Caudate nucleus (tissue), 63 donors: ENCODE measurements at places on chromosomes 3 and 15.
A peak's percentile ranks its signal among the peaks of the same experiment; 100 is the strongest.

DNA sequence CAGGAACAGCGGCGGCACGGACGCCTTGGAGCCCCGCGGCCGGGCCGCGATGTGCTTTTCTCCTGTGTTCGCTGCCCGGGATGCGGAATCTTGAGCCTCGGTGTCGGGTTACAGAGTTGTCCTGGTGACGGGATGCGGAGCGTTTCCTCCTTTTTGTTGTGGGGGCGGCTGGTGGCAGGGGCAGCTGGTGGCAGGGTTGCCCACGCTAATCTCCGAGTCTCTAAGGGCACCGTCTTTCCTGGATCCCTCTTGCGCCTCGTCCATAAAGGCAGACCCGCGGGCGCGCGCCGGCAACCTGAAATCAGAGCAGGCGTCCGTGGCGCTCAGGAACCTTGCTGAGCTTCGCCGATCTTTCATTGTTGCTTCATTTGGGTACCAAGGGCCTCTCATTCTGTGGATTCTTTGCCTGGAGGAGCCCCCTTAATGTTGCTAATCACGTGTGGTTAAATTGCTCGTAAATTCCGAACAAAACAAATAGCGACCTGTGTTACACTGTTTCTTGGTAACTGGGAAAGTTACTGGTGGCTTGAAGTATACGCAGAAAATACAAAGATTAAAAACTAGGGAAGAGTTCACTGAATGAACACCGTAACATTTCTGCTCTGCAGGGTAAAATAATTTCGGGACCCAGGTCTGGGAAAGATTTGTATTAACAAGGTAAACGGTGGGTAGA, 844 bp upstream of the PFN2 start:
- peak; percentile 74 for DNase-seq

GRCh38 chr3:182124187-182124586, 412.5 kb downstream of the SOX2 start:
- no peak for DNase-seq

DNA sequence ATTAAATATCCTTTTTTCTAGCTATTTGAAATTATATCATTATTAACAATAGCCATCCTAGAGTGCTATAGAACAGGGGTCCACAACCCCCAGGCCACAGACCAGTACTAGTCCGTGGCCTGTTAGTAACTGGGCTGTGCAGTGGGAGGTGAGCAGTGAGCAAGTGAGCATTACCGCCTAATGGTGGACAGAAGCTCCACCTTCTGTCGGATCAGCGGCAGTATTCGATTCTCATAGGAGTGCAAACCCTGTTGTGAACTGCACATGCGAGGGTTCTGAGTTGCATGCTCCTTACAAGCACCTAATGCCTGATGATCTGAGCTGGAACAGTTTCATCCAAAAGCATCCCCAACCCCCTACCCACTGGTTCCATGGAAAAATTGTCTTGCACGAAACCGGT, 11.7 kb downstream of the CLDN16 start:
- no peak for DNase-seq

- DNase-seq: no peak
Measured at GRCh38 chr3:133295944-133296917, 103.6 kb upstream of the BFSP2 start.

- no peak for DNase-seq
Measured at GRCh38 chr3:183664913-183665381, 29.5 kb downstream of the KLHL24 start.

GRCh38 chr3:8641472-8641871, 3.1 kb downstream of the SSUH2 start:
- DNase-seq: no peak

DNA sequence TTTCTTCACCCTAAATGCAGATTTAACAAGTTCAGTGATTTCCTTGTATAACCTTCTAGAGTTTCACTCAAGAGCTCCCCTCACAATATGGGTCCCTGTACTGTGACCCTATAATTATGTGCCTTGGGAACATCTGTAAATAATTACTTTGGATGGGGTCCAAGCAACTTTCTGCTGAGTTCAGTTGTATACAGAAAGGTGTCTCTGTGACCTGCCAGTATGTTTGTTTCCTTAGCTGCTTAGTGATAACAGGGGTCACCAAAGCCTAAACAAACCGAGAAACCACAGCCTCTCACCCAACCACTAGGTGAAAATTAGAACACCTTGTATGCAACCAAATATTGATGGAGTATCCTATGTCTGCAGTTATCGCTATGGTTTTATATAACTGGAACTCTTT, 29.8 kb upstream of the SLC25A36 start:
- no peak for DNase-seq

DNA sequence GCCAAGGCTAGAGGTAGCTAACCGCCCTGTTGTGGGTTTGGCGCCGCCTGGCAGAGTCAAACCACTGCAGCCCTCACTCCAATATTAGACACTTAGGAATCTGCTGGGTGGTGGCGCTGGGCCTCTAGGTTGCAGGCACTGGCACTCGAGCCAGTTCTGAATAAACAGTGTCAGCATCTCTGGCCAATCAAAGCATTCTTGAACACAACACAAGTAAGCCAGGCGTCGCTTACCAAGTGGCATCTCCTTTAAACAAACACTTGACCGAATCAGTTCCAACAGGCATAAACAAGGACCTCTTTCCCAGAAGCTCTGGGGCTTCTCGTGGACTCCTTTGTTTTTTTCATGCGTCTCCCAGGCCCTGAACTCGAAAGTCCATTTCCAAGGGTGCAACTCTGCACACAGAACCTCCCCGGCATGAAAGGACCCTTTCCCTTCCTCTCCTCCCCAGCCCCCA, 82.3 kb downstream of the LRIG1 start:
- peak; percentile 51 for DNase-seq

GRCh38 chr15:36742696-36743095, 163.3 kb downstream of the CDIN1 start:
- DNase-seq: no peak

DNA sequence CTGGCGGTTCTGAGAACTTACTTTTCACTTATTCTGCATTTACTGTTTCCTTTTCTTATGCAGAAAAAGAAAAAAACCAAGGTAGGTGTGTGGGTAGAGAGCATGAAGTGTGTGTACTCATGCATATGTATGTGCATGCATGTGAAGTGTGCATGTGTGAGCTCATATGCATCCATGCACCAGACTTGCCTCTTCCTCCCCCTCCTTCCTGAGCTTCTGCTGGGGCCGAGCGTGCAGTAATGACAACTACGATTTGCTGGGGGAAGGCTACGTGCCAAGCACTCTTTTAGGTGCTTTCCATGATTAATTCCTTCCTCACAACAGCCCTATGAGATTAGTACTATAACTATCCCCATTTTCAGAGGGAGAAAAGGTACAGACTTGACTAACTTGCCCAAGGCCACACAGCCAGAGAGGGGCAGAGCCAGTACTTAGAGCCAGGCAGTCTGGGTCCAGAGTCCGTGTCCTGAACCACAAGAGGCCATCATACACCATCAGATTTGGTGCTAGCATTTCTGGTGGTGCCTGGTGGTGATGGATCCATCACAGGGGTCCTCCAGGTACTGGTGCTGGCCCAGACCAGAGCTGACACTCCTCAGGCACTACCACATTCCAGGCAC, 46.7 kb downstream of the CAPN3 start:
- peak; percentile 47 for DNase-seq

DNA sequence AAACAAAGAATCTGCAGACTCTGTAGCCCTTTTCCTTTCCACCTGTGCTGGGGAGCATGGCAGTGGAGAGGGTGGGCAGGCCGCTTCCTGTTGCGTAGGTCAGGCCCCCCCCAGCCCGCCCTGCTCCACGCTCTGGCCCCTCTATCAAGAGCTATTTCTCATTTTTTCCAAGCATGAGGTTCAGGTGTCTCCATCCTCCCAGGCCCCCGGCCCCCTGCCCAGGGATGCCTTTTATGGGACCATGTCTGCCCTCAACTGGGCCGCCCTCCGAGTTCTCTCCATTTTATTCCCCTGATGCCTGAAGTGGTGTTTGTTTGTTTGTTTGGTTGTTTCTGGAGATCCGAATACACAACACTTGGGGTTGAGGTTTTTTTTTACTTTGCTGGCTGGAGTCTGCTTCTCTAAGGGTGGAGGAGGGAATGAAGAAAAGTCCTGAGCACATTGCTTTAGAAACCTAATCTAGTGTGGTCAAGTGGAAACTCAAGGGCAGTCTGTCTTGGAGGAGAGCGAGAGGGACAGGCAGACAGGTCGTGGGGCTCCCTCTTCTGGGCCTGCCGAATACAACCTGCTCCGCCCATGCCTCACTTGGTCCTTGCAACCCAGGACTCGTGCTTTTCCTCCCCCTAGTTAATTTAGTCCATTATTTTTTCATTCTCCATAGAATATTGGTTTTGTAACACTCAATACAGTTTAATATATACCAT, 176.5 kb upstream of the LYSMD4 start:
- DNase-seq: no peak

- no peak for DNase-seq
Measured at GRCh38 chr3:21256932-21257331, 494.1 kb downstream of the ZNF385D start.

DNA sequence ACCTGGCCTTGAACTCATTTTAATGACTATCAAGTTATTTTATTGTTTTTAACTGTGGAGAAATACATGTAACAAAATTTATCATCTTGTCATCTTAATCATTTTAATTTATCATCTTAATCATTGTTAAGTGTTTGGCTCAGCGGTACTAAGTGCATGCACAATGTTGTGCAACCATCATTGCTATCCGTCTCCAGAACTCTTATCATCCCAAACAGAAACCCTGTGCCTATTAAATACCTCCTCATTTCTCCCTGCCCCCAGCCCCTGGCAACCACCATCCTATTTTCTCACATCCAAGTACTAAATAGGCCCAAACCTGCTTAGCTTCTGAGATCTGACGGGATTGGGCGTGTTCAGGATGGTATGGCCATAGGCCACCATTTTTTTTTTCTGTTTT, 51.5 kb upstream of the UBP1 start:
- DNase-seq: no peak

DNA sequence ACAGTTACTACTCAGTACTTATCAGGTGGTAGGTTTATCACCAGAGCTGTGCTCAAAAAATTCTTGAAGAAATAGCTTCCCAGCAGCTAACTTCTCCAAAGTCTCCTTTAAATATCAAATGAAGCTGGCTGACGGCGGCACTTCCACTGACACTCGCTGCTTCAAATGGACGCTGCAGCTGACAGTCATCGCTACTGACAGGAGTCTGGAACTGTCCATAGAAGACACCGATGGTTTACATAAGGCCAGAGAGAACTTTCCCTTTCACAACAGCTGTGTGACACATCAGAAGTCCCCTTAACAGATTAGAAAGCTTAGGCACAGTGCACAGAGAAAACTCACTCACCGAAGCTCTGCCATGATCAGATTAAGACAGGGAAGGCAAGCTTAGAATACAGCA, 270.2 kb downstream of the SHOX2 start:
- no peak for DNase-seq

DNA sequence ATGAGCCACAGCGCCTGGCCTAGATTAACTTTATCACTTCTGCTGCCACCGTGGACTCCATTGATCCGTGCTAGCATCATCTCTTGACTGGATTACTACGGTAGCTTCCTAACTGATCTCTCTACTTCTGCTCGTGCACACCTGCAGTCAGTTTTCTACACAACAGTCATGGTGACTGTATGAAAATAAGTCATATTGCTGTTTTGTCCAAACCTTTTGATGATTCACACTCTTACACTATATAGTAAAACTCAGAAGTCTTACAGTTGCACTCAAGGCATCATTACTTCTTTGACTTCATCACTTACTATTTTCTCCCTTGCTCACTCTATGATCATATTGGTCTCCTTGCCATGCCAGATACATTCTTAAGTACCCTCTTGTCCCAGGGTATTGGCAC, 10.1 kb downstream of the PDCD6IP start:
- no peak for DNase-seq
